ENCODE measurements at places on chromosomes 6 and 20. TPM values are rescaled to one million over a fixed set of nuclear protein-coding genes. Genes with fewer than 3 reads are reported as not detected.

The CCN5 gene
- total RNA-seq: 51.5 TPM

DNA sequence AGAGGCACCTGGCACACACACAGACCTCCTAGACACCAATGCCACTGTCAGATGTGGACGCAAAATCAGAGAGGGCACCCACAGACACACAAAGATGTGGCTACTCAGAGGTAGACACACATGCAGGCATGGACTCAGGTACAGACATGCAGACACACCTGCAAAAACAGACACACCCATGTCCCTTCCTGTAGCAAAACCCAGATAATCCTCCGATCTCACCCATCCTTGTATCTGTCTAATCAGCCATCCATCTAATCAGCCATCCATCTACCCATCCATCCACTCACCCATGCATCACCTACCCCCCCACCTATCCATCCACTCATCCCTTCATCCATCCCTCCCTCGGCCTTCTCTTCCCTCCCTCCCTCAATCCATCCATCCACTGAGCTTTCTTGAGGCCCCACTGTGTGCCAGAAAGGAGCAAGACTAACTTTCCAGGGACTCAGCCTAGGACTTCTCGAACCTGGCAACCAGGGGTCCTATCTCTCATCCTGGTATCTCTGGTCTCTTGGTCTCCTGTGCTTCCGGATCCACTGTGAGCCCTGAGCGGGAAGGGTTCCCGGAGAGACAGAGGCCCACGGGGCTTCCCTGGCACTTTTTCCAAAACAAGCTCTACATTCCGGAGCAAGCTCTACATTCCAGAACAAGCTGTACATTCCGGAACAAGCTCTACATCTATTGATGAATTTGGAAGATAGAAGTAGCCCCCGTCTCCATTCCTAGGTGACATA, 1.1 kb upstream of the TGM2 start:
- no peak for DNase-seq

DNA sequence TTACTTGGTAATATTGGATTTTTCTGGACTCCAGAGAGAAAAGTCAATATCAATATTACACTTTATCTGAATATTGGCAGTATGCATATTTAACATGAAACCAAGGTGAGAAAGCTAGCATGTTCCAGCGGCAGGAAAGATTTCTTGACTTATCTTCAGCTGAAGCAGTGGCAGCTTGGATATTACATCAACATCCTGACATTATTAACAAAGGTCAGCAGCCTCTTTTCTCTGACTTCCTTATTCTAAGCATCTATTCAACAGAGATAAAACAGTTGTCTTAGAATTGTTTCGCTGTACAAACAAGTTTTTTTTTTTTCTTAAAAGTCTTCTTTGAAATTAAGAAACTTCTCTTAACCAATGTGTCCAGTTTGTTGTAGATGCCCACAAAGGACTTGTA, 11.8 kb downstream of the DCBLD1 start:
- DNase-seq: no peak

DNA sequence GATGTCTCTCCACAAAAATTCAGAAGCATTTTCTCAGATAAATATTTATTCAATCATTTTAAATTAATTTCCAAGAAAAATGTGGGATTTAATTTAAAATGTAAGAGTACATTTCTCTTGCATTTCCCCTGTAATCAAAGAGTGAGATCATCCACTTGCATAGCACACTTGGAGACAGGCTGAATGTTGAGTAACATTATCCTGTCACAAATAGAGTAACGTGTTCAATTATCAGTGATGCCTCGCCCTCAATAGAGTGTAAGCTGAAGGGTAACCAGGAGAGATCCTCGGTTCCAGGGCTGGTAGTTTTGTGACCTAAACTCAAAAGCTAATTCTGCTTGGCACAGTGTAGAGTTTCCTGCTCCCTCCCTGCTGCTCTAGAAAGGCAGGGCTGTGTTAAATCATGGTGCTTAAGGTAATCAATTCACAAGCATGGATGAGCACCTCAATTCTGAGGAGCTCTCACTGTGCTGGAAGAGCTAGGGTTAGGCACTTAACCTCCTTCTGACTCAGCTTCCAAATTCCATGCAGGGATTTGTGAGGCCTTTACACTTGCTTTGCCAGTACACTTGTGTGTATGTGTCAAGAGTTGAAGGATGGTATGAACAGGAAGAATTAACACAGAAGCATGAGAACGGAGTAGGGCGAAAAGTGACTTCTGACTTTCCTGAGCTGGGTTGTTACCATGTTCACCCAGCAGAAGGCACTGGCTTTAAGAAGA, 56.6 kb downstream of the MMUT start:
- DNase-seq: no peak

The FAM184A gene
- 4.8 TPM for total RNA-seq

DNA sequence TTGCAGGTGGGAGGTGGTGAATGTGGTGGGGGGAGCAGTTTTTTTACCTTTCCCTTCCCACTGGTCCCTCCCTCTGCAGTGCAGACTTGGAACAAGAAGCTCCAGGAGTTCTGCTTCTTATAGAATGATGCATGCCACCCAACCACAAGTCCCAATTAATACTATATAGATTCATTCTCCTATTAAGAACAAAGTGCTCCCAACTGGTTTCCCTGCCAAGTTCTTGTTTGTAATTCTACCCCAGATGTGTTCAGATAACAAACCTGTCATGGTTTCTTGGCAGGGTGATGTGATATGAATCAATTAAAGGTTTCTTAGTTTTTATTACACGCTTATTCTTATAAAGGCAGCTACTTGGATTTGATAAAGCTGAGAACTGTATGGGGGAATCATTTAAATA, 23.9 kb downstream of the HDDC2 start:
- DNase-seq: no peak

- DNase-seq: no peak
These were observed 76.6 kb downstream of the CEBPB start for GRCh38 chr20:50267041-50267865.

DNA sequence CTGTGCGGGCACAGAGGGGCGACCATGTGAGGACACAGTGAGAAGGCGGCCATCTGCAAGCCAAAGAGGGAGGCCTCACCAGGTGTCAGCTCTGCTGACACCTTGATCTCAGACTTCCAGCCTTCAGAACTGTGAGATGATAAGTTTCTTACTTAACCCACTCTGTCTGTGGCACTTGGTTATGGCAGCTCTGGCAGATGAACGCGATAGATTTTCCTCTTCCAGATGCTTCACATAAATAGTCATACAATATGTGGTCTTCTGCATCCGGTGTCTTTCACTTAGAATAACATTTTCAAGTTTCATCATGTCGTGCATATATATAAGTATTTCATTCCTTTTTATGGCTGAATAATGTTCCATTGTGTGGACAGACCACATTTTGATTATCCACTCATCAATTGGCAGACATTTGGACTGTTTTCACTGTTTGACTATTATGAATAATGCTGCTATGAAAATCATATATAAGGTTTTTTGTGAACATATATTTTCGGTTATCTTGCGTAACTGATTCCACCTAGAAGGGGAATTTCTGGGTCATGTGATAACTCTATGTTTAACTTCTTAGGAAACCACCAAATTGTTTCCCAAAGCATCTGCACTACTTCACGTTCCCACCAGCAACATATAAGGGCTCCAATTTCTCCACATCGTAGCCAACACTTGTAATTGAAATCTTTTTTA, 30.2 kb downstream of the PRR18 start:
- no peak for DNase-seq

GRCh38 chr20:17870086-17870740, 98.4 kb downstream of the SNX5 start:
- no peak for DNase-seq

The PRKN gene
- 10.1 TPM for total RNA-seq

DNA sequence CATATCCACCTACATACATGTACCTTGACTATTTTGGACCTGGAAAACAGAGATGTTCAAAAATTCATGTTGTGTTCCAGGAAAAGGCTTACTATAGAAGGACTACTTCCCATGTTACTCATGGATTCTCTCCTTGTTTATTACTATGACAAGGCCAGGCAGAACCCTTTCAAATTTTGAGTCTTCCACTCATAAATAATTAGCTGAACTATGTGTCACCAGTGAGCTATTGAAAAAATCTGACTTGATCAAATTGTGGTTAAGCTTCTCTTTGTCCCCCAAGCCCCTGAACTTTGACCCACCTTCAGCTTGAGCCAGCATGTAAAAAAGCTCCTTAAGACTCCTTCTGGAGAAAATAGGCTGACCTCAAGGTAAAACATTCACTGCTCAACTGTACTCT, 1142.8 kb upstream of the EYS start:
- no peak for DNase-seq

DNA sequence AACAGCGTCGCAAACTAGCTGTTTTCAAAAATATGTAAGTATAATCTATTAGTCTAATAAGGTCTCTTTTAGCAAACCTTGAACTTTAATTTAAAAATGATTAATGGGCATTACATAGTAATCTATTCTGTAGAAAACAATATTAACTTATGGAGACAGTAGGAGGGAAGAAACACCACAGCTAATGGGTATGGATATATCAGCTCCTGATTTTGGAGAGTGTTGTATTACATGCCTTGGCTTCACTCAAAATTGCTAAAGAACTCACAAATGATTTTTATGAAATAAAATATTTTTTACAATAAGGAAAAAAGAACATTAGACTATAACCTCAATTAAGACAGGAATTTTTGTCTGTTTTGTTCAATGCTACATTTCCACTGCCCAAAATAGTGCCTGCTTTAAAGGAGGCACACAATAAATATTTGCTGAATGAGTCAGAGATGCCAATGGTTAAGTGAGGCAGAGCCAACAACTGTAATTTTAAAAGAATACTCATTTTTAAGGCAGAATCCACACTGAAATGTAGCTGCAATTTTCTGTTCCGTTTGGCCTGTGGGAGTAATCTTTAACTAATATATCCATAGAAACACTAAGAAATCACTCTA, 15.7 kb downstream of the ATG5 start:
- DNase-seq: no peak

DNA sequence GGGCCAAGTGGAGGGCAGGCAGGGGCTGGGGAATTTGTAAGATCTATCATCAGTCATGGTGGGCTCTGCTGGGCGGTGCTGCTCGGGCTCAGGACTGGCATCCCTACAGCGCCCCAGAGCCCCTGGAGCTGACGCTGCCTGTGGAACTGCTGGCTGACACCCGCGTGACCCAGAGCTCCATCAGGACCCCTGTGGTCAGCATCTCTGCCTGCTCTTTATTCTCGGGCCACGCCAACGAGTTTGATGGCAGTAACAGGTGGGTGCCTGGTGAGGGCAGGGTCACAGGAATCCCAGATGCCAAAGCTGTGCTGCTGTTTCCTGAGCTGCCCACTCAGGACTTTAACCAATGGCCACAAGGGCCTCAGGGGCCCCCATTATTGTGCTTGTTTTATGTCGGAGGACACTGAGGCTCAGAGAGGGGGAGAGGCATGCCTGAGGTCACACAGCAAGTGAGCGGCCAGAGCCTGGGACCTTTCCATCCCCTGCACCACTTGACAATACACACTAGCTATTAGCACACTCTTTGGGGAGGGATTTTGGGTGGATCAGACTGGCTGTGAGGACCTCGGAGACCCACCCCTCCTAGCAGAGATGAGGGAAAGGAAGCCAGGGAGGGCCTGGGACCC, 6.3 kb downstream of the BPIFB2 start:
- DNase-seq: no peak

The SLC26A8 gene
- total RNA-seq: 0.35 TPM

The MRPS18B gene
- 44.4 TPM for total RNA-seq

DNA sequence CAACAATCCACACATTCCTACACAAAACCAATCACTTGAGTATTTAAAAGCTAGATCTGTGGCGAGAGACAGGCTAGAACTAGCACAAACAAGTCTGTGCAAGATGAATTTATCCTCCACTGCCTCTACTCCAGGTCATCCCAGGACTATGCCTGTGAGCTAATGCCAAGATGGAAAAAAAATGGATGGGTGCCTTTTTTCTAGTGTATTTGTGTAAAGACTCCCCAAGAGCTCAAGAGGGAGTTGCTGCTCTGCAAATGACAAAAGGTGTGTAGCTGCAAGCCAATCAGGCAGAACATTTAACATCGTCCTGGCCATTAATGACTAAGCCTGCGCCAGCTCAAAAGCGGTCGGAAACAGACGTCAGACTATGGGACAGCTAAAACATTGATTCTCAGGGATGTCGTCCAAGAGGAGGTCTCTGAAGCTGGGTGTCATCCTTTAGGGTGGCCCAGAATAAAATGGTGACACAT, 21.9 kb downstream of the ATXN1 start:
- DNase-seq: no peak

- peak; percentile 68 for DNase-seq
These were observed 77.1 kb downstream of the NINL start for GRCh38 chr20:25508083-25508770.

The MAP7 gene
- total RNA-seq: 5.2 TPM

- no peak for DNase-seq
These were observed 279.6 kb downstream of the ADGB start for GRCh38 chr6:146878168-146878951.

The IL17A gene
- total RNA-seq: not detected

DNA sequence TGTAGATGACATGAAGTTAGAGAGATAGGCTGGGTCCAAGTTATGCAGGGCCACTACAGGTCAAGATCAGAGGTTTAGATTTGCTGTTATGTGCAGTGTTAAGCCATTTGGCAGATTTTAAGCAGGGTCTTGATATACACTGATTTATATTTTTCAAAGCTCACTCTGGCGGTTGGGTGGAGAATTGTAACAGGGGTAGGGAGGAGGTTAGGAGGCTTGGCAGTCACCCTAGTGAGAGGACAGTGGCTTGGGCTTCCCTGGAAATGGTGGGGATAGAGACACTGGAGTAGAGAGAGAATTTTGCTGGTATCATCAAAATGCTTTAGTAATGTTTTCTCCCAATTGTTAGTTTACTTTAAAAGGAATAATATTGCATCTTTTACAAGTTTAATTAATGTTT, 149.5 kb upstream of the SUPT3H start:
- DNase-seq: no peak

DNA sequence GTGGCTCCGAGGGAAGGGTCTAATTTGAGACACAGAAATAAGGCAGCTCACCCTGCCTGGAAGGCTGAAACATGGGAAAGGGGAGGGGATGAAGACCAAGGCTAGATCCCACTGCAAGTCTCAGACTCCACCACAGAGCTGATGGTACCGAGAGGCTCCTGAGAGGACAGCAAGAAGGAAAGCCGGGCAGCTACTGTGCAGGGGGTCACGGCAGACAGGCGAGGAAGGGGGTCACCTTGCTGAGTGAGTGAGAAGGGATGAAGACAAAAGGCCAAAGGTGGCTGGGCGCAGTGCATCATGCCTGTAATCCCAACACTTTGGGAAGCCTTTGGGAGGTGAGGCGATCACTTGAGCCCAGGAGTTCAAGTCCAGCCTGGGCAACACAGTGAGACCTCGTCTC, 100.7 kb downstream of the ATP9A start:
- no peak for DNase-seq

The LHFPL5 gene
- not detected for total RNA-seq

The FOXP4 gene
- 21.4 TPM for total RNA-seq

The PRDM13 gene
- not detected for total RNA-seq

The TP53TG5 gene
- not detected for total RNA-seq

- DNase-seq: no peak
These were observed 6.3 kb downstream of the SAMD5 start for GRCh38 chr6:147514831-147515230.
